ENCODE measurements at places on chromosomes 5 and 9.
A peak's percentile ranks its signal among the peaks of the same experiment; 100 is the strongest.

GRCh38 chr5:3742750-3743149 lies 147.1 kb downstream of the IRX1 start:
- DNase-seq = no peak

- no peak for DNase-seq
Measured at GRCh38 chr9:137429546-137429890, 6.3 kb downstream of the NOXA1 start.

DNA sequence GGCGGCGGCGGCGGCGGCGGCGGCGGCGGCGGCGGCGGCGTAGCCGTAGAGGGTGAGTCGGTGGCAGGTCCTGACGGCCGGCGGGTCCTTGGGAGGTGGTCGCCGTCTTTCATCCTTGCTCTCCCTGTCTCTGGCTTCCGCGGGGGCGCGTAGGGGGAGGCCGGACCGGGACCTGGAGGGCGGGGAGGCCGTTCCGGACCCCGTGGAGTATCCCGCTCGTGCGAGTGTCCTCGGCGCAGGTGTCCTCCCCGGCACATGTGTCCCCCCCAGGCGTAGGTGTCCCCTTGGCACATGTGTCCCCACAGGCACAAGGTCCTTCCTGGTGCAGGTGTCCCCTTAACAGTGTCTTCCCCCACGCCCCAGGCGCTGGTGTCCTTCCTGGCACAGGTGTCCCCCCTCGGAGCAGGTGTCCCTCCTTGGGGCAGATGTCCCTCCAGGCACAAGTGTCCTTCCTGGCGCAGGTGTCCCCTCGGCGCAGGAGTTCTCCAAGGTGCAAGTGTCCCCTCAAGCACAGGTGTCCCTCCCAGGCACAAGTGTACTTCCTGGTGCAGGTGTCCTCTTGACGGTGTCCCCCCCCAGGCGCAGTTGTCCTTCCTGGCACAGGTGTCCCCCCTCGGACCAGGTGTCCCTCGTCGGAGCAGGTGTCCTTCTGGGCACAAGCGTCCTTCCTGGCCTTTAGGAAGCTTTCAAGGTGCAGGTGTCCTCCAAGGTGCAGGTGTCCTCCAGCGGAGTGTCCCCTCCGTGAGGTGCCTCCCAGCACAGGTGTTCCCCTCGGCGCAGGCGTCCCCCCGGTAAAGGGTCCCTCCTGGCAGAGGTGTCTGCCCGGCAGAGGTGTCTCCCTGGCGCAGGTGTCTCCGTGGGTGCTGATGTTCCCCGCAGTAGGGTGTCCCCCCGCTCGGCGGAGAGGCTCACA lies 519 bp downstream of the EXOC3 start:
- DNase-seq = peak; percentile 27

GRCh38 chr9:134789168-134789567 lies 91.4 kb upstream of the FCN2 start:
- DNase-seq = no peak

DNA sequence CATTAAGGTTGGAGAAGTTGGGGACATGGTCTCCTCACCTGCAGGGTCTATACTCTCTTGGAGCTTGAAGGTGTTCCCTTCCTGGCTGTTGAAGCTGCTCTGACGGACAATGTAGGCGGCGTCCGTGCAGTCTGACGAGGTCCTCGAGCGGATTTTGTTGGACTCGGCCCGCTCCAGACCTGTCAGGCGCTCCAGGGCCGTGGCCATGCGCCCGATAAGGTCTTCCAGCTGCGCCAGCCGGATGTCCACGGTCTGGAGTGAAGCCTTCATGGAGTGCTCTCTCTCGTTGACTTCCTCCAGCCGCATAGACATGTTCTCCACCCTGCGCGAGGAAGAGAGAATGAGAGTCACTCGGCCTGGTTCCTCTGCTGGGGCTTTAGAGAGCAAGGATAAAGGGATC lies 122.6 kb upstream of the KLF9 start:
- DNase-seq = no peak

DNA sequence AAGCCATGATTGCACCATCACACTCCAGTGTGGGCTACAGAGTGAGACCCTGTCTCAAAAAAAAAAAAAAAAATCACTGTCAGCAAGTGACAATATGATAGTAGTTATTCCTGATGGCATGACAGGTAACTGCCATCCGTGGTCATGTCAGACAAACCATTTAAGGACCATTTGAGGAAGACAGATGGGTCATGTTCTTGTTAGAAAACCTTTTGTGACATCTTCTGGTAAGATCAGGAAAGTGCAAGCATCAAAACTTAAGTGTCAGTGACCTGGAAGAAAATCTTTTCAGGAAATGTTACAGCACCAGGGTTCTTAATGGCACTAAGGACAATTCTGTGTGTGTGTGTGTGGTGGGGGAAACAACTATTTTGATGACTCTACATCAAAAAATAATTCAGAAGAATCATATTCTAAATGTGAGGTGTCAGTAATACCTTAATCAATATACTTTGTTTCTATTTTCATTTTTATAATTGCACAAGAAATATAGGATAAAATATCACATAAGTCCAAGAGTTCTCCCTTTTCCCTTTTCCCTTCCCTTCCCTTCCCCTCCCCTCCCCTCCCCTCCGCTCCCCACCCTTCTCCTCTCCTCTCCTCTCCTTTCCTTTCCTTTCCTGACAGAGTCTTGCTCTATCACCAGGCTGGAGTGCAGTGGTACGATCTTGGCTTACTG lies 17.8 kb downstream of the SLC38A9 start:
- no peak for DNase-seq
